ENCODE measurements at places on chromosomes 12 and 14.

GRCh38 chr14:104322531-104323366 lies 184.4 kb downstream of the KIF26A start:
- no peak for DNase-seq

DNA sequence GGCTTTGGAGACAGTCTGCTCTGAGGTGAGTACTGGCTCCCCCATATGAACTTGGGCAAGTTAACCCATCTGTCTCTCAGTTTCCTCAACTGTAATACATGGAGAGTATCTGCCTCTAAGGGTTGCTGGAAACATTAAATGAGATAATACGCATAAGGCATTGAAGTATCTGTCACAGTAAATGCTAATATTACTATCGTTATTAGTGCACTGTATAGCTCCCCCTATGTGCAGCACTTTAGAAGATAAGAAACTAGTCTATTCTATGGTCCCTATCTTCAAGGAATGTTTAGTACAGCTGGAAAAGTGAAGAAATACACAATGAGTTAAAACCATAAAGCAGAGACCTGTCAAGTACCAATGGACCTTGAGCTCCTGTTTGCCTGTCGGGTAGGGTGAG lies 51.7 kb upstream of the CFL2 start:
- no peak for DNase-seq

DNA sequence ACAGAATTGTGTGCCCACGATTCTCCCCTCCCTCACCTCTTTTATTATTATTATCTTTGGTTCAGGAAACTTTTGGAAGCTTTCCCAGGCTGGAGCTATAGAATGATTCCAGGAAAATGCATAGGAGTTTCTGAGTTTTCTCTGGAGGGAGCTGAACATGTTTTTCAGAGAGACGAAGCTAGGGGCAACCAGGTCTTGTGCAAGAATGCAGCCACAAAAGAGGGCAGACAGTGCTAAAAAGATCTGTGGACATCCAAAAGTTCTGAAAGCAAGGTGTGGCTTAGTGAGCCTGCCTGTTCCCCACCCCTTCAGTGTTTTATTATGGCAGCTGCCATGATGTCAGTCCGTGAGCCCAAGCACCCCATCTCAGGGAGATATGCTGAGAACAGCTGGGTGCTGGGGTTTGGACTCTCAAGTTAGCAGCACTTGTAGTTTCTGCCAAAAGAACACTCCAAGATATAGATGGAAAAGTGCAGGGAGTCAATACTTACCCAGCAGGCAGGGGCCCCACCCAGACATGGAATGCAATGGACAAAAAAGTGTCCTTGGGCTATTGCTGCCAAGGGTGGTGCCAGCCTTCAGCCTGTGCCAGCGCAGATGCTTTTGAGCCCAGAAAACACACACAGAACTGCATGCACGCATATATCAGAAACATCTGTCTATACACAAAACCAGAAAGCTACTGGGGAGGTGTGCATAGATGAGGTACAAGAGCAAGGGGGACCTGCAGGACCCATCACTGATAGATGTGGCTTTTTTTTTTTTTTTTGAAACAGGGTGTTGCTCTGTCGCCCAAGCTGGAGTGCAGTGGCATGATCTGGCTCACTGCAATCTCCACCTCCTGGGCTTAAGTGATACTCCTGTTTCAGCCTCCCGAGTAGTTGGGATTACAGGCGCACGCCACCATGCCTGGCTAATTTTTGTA lies 17.0 kb upstream of the IRF2BPL start:
- no peak for DNase-seq

DNA sequence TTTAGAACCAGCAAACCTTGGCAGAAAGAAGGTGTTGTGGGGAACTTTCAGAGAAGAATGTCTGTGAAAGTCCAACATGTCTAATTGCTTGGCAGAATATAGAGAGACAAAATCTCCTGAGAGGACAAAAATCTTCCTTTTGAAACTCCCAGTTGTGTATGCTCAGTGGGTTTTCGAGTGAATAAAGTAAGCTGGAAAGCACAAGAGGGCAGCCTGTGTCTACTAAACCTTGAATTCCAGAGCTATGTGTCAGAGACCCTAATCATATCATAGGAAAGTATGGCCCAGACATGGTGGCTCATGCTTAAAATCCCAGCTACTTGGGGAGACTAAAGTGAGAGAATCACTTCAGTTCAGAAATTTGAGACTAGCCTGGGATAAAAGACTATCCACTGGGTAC lies 661.2 kb downstream of the SLC16A7 start:
- no peak for DNase-seq

DNA sequence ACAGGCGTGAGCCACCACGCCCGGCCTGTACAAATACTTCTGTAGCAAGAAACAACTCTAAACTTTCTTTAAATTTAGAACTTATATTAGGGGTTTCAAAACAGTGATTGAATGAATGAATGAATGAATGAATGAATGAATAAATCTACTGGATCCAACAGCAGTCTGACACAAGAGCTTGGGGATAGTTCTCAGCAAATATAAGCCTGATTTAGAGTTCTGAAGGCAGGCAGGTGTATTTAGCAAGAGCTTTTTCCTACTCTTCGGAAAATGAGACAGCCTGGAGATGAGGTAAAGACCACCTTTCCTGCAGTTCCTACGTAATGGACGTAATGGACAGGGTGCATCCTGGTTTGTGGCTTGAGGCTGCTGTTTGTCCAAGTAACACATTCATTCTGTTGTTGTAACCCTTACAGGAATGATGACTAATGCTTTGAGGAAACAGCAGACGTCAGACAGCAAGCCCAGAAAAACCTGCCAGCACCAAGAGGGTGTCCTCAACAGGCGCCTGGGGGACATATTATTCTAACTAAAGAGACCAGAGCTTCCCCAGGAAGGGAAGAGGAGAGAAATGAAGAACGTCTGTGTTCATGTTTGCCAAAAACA lies 277.4 kb upstream of the SOX5 start:
- no peak for DNase-seq

DNA sequence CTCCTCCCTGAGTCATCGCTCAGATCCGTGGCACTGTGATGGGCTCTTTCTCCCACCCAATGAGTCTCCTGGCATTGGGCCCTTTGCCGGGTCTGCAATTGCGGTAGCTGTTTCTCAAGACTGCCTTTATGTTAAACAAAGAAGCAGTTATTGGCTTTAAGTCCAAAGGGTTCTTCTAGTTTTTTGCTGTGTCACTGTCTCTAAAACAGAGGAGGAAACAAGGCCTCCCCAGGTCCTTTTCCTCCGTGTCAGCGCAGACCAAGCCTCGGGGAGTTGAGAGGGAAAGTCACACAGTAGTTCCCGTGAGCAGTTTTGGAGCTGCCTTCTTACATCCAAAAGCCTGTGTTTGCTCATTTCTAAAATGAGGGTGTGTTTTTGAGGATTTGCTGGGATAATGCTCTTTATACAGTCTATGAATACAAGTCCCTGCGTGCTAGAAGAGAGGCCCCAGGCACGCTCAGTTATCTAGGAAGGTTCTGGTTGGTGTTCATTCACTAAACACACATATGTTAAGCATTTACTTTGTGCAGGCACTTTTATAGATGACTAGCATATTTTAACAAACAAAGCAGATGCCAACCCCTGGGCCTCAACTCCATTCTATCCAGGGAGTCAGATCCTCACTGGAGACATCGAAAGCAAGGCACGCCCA lies 126.0 kb upstream of the PZP start:
- DNase-seq: no peak

DNA sequence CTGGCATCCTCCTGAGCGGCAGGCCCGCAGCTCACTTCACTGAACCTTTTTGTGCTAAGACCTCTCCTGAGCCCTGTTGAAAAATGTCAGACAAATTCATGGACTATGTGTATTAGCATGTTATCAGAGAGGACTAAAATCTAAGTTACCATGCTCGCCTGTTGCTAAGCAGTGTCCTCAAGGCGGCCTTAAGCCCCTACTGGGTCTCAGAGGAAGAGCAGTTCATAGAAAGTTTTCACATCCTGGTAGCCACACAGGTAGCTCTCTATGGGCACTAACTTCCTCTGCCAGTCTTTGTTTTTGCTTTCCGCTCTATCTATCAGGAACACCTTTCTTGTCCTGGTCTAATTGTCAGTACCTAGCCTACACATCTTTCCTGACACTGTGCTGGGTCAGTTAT lies 306.6 kb upstream of the MIS18BP1 start:
- DNase-seq: no peak

- DNase-seq: no peak
Observed at GRCh38 chr12:127820846-127821245, 446.1 kb upstream of the TMEM132C start.

DNA sequence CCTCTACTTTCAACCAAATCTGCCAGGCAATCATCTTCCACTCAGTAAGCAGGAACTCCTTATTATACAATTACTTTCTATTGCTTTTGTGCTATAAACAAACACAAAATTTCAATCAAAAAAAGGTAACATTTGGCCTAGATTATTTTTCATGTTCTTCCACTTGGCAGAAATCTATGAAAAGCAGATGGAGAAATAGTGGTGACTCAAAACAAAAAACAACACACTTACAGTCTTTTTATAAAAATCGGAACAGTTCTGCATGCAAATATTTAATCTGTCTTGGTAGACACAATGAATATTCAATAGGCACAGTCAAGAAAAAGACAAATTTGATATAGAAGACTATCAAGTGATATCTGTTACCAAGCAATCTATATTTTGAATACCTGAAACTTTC lies 376.8 kb downstream of the RPS29 start:
- no peak for DNase-seq

- DNase-seq: no peak
Observed at GRCh38 chr12:31342286-31342685, 16.3 kb upstream of the SINHCAF start.

DNA sequence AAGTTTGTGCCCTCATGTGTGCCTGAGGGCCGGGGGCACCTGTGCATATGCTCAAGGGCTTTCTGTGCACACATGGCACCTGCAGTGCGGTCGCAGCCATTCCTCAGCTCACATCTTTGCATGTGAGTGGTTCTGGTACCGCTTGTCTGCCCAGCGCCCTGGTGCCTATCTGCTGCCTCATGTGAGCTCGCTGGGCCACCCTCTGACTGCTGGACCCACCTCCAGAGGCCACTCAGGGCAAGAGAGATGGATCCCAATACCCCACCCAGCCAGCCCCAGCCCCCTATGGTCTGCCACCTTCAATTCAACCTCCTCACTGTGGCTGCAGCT lies 5.4 kb upstream of the AMN start:
- DNase-seq: no peak

GRCh38 chr12:15701631-15702156 lies 87.5 kb downstream of the EPS8 start:
- no peak for DNase-seq

- DNase-seq: no peak
Observed at GRCh38 chr14:93330609-93331000, 2.2 kb downstream of the BTBD7 start.

- DNase-seq: no peak
Observed at GRCh38 chr14:67387195-67387594, 24.8 kb downstream of the PLEK2 start.

DNA sequence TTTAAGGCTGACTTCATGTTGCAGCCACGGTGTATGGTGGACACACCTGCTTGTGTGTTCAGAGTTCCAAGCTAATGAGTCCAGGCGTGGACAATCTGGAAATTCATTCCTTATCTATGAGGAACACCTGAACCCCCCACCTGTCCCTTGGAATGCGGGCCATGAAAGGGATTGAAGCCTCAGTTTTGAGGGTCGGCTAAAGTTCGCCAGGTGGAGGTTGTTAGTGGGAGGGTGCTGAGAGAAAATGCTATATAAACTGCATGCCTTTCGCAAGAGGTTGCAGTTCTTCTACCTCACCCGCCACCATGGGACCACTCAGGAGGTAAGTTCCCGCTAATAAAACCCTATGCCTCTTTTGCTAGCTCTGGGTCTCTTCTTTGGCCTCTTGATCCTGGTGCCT lies 348.0 kb downstream of the BCL11B start:
- no peak for DNase-seq

- no peak for DNase-seq
Observed at GRCh38 chr12:77606348-77606747, 224.3 kb upstream of the NAV3 start.

- DNase-seq: no peak
Observed at GRCh38 chr12:50661300-50662115, 102.4 kb upstream of the ATF1 start.

DNA sequence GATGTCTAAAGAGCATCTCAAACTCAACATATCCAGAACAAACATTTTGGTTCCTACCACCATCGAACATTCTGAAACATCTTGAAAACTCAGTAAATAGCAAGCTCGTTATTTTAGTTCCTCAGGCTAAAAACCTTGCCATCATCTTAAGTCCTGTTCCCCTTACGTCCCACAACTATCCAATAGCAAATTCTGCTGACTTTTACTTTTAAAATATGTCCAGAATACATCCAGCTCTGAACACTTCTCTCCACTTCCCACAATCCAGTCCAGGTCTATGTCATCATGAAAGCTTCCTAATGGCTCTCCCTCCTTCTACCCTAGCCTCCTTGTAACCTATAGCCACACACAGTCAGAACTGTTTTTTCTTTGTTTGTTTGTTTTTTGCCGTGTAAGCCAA lies 279.9 kb downstream of the IPO8 start:
- DNase-seq: no peak

- DNase-seq: no peak
Observed at GRCh38 chr12:124097701-124098100, 124.7 kb downstream of the ZNF664 start.

- no peak for DNase-seq
Observed at GRCh38 chr14:71366861-71367260, 459.6 kb downstream of the PCNX1 start.

GRCh38 chr12:76621582-76622024 lies 62.0 kb upstream of the OSBPL8 start:
- DNase-seq: peak; percentile 29

DNA sequence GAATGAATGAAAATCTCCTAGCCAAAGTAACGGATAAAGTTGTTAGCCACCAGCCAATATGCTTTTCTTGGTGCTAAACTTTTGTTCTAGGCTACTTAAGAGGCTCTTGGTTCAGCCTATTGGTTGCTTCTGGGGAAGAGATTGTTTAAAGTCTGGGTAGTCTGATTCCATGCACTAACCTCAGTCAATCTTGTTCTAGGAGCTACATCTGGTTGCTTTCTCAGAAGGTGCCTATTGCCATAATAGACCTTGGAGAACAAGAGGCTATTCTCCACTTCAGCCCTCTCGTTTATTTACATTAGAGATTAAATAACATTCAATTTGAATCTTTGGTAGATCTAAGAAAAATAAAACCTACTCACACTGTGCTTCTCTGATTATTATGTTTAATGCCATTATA lies 40.8 kb upstream of the OTOGL start:
- no peak for DNase-seq

DNA sequence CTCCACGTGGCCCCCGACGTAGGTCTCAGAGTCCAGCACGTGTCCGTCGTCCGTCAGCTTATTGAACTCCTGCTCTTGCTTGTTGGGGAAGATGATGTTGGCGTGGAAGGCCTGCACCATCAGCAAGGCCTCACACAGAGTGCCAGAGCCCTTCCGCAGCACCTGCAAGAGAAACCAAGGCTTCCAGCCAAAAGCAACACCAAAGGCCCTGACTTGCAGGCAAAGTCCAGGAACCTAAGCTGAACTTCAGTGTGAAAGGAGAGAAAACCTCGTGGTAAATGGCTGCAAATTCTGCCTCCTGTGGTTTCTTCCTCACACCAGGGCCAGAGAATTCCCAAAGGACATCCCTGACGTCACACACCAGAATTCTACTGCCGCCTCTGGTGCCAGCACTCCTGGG lies 14.5 kb downstream of the POLE start:
- DNase-seq: no peak

Measured in activated naive CD8-positive, alpha-beta T cell treated with anti-CD3 and anti-CD28 coated beads, Interleukin-2, amount 50 U/mL, for 16 hours (primary cell).